IMR-90 (cell line): ENCODE measurements at places on chromosomes 4 and X. TPM values are rescaled to one million over a fixed set of nuclear protein-coding genes. Genes with fewer than 3 reads are reported as not detected.

- peak; percentile 82 for DNase-seq
These were observed 29.6 kb downstream of the ADH7 start for GRCh38 chr4:99405433-99406115.

GRCh38 chrX:104310090-104310489, 55.4 kb upstream of the ESX1 start:
- peak; percentile 47 for DNase-seq

DNA sequence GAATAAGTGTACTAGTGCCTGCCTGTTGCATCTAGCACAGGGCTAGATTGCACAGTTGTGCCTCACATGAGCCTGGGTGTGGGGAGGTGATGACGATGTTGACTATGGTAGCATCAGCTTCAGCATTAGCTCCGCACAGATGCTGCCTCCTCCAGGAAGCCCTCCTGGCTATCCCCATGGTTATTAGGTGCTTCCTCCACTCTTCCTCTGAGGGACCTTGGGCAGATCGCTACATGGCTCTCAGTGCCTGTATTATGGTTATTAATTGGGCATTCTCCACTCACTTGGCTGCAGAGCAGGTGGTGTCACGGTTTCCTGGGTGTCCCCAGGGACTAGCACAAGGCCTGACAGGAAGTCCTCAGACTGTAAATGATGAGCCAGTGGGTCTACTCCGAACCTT, 325.6 kb downstream of the ARHGAP10 start:
- DNase-seq: no peak

DNA sequence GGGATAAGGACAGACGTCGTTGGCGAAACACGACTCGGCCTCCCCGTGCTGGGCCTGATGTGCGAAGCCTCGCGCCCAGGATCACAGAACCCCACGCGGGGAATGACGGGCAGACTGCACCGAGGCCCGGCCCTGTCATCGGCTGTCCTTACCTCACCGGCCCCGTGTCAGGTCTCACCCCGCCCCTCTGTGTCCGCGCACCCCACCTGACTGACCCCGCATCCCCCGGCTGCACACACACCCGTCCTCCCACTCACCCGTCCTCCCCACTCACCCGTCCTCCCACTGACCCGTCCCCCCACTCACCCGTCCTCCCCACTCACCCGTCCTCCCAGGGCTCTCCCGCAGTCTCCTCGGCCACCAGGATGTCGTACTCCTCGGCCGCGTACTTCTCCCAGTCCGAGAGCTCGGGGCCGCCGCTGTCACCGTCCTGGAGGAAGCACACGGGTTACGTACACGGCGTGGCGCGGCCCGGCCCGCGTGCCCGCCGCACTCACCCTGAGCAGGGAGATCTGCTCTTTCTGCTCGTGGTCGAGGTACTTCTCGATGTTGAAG, 19.8 kb upstream of the GTPBP6 start:
- DNase-seq: no peak

GRCh38 chr4:123452616-123453015, 56.0 kb downstream of the SPRY1 start:
- peak; percentile 98 for DNase-seq

GRCh38 chr4:55393461-55394320, 2.1 kb upstream of the TMEM165 start:
- peak; percentile 85 for DNase-seq

DNA sequence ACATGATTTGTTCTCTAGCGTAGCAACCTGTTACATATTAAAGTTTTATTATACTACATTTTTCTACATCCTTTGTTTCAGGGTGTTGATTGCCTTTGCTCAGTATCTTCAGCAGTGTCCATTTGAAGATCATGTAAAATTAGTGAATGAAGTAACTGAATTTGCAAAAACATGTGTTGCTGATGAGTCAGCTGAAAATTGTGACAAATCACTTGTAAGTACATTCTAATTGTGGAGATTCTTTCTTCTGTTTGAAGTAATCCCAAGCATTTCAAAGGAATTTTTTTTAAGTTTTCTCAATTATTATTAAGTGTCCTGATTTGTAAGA, 2.4 kb downstream of the ALB start:
- no peak for DNase-seq

DNA sequence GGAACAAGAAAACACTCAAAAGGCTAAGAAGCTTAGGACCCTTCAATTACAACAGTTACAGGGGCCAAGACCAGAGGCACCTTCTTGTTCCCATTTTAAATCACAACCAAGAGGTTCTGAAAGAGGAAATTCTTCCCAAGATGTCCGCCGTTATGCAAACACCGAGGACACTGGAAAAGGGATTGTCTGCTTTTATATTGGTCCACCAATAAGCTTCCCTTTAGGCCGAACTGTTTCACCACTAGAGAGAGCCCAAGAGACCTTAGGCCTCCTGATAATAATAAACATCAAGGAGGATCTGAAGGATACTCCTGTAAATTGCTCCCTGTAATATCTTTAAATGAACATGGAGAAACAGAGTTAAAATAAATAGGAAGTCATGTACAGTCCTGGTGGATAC, 92.6 kb upstream of the NLRP2B start:
- DNase-seq: no peak

VEGFD gene
- polyA plus RNA-seq: 0.13 and 0.19 TPM in 2 replicates

TENM3 gene
- polyA plus RNA-seq: 29.9 and 31.3 TPM in 2 replicates

DNA sequence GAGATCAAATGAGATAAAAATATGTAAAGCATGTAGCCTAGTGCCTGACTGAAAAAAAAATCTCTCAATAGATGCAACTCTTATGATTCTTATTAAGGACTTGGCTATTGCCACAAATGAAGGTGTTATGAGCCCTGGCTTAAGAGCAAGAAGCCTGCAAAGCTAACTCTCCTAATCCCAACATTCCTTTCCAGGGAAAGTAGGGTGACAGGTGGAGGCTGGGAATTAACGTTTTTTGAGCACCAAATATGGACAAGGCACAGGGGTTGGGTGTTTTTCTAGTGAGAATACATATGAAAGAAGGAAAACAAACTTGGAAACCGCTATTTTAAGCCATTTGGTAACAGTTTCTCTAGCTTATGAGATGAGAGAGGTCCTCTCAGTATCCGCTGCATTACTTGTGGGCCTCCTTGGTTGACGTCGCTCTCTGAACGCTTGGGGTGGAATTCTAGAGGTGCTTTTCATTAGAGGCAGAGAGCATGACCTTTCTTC, 2.4 kb downstream of the RHOH start:
- DNase-seq: no peak

DNA sequence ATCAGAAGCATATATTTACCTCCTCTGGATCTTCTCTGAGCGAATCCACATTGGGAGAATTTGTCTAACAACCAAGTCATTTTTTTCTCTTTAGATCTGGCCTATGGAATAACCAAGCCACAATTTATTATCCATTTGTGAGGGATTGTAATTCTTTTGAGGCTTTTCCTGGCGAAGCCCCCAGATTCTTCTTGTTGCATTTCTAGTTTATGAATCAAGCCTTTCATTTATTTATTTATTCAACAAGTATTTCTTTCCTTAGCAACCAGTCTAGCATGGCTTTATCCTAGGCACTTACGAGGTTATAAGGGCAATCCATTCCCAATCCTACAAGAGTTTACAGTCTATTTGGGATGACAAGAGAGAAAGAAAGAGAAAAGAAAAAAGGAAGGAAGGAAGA, 18.4 kb upstream of the FNIP2 start:
- DNase-seq: peak; percentile 93
